ENCODE measurements at places on chromosomes 6 and 20.

GRCh38 chr20:50446351-50447101, 63.7 kb upstream of the PTPN1 start:
- no peak for DNase-seq

GRCh38 chr20:24365670-24366069, 103.8 kb upstream of the SYNDIG1 start:
- no peak for DNase-seq

DNA sequence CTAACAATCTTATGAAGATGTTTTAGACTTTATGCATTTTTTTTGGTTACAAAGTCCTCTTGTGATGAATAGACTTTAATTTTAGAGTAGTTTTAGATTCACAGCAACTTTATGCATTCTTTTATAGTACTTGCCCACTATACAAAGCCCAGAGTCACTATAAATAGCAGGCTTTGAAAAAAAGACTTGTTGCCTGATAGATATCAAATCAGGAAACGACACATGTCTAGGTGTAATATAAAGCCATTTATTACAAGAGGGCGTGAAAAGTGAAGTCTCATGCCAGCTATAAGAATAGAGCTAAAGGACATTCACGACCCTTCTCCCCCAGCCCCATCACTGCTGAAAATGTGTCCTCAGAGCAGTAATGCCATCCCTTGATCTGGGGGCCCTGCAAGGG, 78.0 kb upstream of the MRPS10 start:
- DNase-seq: no peak

DNA sequence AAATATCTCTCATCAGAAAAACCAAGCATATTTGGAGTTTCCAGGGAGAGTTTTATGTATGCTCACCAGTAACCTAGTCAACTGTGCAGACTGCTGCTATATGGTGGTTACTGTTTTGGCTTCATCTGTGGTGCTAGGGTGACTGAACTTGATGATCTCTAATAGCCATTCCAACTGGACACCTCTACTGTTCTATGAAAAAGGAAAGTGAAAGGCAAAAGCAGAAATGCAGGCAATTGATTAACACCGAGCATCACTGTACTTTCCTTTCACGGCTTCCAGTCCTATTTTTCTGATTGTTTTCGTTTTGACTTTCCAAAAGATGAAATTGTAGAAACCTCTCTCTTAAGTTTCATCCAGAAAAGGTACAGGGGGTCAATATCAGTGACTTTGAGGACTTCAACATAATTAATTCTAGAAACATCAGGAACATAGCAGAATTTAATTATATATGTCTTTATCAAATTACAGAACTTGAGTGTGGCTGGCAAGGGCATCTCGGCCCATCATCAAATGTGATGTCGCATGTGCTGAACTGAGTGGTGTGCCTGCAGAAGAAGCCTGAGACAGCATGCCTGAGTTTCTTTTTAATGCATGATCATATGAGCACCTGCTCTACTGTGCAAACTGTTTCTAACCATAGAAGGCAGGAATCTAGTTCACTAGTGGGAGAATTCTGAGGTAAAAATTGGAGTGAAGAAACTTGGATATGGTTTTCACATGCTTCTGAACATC, 464.3 kb upstream of the FLRT3 start:
- DNase-seq: no peak

- DNase-seq: peak; percentile 70
Measured at GRCh38 chr6:167093922-167094432, 28.9 kb upstream of the CCR6 start.

DNA sequence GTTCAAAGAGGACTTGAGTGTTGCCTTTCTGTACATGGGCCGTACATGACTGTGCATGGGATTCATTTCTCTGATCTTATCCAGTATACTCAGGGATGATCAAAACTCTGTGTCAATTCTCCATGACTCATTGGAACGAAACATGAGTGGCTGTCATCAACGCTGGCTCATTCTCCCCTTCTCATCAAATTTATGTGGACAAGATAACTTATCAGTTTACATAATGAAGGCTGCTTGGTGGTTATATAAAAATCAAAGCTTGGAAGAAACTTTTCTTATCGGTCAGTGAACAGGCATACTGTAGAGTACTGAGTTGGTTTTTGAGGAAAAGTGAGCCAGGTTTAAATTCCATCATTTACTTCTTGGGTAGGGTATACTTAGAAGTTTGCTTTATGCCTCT, 24.9 kb downstream of the CRISP1 start:
- DNase-seq: no peak

DNA sequence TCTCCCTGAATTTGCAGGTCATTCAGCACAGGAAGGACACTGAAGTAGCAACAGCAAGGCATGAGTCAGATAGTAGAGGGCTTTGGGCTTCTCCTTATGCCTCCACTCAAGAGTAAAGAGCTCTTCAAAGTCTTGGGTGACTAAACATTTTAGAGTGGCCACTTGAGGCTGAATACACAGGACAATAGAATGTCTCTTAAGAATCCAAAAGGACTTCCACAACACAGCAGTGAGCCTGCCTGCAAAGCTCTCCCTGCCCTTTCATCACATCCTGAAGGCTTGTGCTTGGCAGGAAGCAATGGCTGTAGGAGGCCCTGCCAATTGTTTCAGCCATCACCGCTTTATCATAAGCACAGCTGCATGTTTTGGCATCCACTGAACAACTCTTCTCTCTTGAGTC, 36.8 kb downstream of the FOXQ1 start:
- no peak for DNase-seq

- DNase-seq: no peak
Measured at GRCh38 chr20:10170261-10170660, 48.4 kb upstream of the SNAP25 start.

GRCh38 chr20:53959911-53960578, 110.3 kb downstream of the BCAS1 start:
- DNase-seq: no peak

GRCh38 chr6:34657307-34657978, 39.1 kb downstream of the ILRUN start:
- no peak for DNase-seq

GRCh38 chr6:37882292-37882691, 62.8 kb downstream of the ZFAND3 start:
- DNase-seq: no peak

GRCh38 chr20:33851842-33852466, 40.8 kb downstream of the CHMP4B start:
- DNase-seq: no peak

- no peak for DNase-seq
Measured at GRCh38 chr6:36862164-36862847, 12.3 kb downstream of the PPIL1 start.

DNA sequence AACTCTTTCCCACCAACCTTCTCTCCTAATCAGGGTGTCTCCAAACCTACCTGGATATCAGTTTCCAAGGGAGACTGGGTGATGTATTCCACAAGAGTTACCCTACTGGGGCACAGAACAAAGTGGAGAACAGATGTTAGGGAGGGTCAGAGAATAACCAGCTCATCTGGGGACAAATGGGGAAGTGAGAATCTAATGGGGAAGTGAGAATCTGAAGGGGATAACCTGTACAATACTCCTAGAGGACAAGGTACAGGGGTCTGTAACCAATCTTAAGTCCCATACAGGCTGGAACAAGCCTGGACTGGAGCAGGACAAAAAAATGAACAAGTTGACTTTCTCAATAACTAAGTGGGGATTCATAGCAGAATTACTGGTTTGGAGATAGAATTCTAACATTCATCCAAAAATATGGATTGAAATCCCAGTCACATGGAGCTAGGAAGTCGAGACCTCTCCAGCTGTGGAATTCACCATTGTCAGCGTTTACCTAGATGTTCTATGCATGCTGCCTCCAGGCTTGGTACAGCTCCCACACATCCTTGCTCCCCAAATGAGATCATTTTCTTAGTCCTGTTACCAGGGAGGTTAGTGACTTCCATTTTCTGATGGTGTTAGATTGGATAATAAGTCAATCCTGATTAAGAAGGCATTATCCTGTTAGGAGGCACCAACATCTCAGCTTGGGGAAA, 214.8 kb upstream of the MOCS1 start:
- no peak for DNase-seq

DNA sequence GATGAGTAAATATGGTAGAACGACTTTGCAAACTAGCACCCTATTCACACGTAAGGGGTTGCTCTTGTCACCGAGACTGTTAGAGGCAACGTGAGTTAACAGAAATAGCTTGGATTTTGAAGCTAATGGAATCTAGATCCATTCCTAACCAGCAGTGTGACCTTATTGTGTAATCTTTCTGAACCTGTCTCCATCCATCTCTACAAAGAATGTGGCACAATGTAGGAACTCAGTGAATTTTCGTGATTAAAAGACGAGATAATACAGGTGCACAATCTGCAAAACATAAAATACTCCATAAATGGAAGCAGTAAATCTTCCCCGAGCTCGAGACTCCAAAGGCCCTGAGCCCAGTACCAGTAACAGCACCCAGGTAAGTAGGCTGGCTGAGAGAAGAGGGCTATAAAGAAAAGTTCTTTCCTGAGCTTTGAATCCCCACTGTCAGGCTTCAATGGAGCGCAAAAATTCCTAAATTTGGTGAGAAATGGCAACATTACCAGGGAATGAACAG, 801 bp upstream of the KIFC1 start:
- no peak for DNase-seq

- DNase-seq: no peak
Measured at GRCh38 chr6:143200167-143200770, 139.6 kb downstream of the AIG1 start.

DNA sequence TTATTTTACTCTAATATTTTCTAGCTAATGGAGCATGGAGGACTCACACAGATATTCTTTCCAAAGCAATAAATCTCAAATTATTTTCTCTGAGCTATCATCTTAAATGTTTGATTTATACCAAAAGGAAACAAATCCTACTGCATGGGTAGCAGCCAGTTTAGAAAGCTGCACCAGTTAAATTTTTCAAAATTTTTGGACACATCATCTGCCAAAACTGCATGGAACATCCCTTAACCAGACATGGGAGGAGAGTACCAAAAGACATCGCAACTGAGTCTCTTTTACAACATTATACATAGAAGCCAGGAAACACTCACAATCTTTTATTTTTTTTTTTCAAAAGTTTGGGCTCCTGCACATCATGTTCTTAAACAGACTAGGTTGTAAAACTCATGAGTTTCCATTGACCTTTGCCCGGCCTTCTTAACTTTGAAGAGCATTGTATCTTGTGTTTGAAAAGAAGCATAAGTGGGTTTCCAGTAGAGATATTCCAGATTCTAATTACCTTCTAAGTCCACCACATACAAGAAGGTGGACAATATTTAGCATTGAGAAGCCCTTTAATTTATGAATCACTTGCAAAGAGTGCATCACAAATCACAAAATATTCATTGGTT, 87.7 kb upstream of the HMGCLL1 start:
- DNase-seq: no peak

GRCh38 chr6:44133003-44133931, 5.9 kb downstream of the TMEM63B start:
- DNase-seq: no peak

- DNase-seq: no peak
Measured at GRCh38 chr6:18214003-18214402, 50.3 kb downstream of the DEK start.

DNA sequence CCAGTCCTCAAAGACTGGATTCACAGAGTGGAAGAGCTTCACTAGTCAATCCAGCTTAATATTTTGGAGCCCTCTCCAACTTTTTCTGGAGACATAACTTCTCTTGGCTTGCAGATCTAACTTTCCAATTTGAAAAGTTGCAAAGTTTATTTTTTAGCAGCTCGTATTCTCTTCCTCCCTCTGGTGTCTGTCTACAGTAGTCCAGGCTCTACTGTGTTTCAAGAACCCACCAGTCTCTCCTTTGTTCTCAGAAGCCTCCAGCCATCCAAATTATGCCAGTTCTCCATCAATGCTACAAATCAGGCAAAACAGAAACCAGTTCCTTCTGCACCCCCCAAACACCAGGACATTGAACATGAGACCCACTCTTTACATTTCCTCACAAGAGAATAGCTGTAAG, 376.1 kb upstream of the OPRM1 start:
- no peak for DNase-seq

DNA sequence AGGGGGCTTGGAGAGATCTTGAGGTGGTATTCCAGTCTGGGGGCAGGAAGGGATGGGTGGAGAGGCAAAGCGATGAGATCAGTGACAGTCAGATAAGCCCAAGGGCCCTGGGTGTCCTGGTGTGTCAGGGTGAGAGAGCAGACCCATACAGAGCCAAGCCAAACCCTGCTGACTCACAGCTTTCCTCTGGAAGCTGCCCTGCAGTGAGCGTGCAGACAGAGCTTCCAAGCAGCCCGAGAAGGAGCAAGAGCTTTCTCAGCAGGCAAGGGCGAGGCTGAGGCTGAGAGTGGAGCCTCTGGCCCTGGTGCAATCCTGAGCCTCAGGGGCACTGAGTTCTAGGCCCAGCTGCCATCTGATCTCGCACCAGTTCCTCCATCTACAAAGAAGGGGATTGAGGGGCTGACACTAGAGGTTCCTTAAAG, 91.1 kb upstream of the HIVEP1 start:
- no peak for DNase-seq

DNA sequence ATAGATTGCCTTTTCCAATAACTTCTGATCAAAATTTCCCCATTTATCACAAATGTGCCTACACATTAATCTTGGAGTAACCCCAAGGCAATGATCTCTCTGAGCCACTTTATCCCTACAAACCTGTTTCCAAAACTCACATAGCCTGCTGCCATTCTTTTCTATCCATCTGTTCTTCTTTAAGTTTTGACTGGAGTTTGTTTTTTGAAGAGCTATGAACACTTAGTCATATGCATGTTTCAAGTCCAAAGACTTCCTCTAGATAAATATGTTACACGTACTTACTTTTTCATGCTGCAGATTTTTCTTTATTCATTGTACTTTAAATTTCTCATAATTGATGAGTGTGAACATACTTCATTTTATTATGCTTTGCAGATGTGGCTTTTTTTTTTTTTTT, 488.9 kb upstream of the CITED2 start:
- DNase-seq: no peak

- DNase-seq: no peak
Measured at GRCh38 chr6:2168480-2168879, 76.9 kb downstream of the GMDS start.

All from vagina (tissue), 2 donors.